Activated CD4-positive, alpha-beta T cell treated with anti-CD3 and anti-CD28 coated beads, Interleukin-2, amount 50 U/mL, for 48 hours (primary cell): ENCODE measurements at places on chromosomes 4 and X.

- no peak for DNase-seq
These were observed 14.4 kb upstream of the ASMTL start for GRCh38 chrX:1466971-1467561.

- DNase-seq, result no peak
These were observed 31.5 kb downstream of the GPC3 start for GRCh38 chrX:133953785-133954355.

DNA sequence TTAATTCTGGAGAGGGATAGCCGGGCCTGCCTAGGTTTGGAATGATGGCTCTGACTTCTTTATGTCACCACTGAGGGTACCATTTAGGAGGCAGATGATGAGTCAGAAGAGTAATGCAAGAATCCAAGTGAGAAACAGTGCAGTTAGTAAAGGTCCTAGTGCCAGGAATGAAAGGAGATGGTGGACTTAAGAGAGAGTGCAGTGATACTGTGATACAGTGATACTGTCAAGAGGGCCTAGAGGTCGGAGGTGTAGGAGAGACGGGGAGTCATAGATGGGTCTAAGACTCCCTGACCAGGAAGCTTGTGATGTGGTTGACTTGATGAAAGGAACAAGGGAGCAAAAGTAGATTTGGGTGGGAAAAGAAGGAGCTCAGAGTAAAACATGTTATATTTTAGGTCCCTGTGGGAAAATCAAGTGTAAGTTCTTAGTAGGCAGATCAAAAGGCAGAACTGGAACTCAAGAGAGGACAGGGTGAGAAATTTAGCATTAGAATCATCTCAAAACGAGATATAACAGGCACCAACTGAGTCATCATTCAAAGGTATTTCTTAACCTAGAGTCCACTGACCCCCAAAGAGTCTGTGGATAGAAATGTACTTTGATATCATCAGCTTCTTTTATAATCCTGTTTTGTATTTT, 85.0 kb downstream of the NFKB1 start:
- no peak for DNase-seq

DNA sequence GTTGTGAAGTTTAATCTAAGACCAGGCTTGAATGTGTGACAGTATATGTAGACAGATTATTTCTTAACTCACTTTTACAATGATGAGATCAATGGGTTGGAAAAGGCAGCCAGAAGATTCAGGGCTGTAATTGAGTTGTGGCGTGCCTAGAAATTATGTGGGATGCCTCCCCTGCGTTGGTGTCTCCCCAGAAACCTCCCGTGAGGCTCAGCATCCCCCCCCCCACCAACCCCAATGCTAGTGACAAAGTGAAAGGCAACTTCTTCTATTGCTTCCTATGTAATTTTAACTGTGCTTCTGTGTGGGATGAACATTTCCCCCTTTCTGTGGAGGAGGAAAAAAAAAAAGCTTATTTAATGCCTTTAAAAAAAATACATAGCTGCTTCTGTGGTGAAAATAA, 297.9 kb downstream of the ARHGAP10 start:
- DNase-seq, result no peak

DNA sequence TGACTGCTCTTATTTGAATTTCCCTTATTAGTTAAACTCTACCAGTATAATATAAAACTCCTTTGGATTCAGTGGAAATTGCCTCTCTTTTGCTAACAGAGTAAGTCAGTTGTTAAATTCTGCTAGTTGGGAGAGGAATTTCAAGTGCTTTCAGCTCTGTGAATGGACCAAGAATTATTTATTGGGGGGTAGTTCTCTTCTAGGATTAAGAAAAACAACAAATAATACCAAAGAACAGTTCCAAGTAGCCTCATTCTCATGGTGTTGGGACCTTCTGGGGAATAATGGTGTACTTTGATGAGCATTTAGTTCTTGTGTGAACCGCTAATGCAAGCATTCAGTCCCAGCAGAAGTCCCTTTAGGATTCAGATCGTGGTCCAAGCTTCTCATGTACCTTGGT, 11.6 kb downstream of the SPARCL1 start:
- no peak for DNase-seq

DNA sequence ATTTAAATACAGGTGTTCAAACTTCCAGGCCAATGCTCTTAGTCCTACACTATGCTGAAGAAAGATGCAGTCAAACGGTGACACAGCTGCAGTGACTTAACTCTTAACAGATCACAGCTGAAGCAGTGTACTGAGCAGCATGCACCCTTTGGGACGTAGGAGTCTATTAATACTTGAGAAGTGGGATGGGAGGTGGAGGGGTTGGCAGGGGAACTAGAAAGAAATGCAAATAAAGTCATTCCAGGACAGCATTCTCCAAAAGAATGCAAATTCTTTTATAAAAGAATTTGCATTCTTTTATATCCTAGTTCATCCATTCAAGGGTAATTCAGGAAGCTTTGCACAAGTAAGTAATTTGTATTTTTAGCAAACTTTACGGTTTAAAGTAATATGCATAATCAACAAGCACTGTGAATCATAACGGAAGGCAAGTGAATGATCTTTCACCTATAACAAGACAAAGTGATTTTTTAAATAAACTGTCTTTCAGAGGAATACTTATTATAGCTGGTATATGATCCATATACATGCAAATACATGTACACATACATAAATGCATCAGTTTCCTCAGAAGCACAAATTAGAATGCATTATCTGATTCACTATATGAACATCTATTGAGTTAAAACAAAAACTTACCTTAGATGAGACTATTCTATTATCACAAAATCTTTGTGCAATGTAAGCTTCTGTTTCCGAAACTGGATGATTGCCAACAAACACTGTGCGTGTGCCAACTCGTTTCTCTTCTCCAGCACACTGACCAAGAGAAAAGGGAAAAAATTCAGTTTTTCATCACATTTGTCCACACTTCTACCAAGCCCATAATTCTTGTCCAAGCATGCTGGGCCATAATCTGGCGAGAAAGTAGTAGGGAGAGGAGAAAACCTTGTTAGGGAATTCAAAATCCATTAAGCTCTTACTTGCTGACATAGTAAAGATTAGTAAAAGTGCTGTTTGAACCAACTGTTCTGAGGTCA, 106.5 kb downstream of the ATP11C start:
- no peak for DNase-seq
